SK-N-SH treated with all-trans-retinoic acid at 6 μM for 48 hours (cell line): ENCODE measurements at places on chromosomes 16 and 17.

DNA sequence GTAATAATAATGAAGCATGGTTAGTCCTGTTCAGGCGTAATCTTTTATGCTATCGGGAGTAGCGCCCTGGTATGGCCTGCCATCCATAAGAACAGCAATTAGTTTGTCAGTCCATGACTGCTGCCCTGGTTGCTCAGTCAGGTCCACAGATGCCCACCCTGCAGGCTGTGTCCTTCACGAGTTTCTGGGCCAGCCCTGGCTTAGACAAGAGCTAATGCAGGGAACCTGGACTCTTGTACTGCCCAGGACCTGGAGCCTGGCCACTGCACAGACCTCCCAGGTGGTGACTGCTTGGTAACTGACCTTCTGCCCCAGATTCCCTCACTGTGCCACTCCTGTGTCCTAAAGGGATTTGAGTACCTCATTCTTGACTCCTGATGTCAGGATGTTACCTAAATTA is 161.1 kb upstream of the NOG start:
- no peak; the same call in 2 of the 3 replicates for ATAC-seq

GRCh38 chr17:7750321-7750821 is 32.8 kb downstream of the DNAH2 start:
- peak; percentile 31; the same call in 2 of the 3 replicates for ATAC-seq

- no peak for ATAC-seq
Observed at GRCh38 chr17:44338702-44339101, 6.4 kb upstream of the GRN start.

- ATAC-seq, result peak; percentile 80
Observed at GRCh38 chr17:45852535-45853297, 8.0 kb downstream of the SPPL2C start.

- no peak for ATAC-seq
Observed at GRCh38 chr16:66513111-66513723, 36.7 kb downstream of the TK2 start.

GRCh38 chr17:62787366-62787765 is 20.7 kb downstream of the MARCHF10 start:
- peak; percentile 77 for ATAC-seq

DNA sequence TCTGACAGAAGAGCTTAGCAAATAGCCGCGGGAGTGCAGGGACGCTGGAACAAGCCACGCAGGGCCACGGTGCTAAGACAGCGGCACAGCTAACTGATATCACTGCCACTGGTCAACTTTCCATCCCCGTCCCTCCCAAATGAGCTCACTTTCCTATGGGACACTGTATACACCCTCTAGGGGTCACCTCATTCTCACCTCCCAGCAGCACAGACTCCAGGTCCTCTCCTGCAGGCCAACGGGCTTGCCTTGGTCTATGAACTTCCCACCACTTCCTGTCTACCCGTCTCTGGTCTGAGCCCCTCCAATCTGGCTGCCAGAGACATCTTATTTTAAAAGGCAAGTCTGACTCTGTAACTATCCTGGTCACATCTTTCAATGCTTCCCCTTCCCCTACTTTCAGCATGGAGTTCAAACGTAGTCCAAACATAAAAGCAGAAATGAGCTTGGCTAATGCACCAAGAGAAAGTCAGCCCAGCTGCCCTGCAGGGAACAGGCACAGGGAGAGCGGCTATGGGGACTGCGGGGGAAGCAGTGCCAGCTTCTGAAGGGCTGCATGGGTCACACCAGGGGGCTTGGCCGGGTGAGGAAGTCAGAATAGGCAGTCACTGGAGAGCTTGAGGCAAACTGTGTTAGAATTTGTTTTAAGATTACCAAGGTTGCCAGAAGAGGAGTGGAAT is 26.3 kb upstream of the SLC38A8 start:
- ATAC-seq, result no peak

GRCh38 chr16:66205287-66206231 is 160.9 kb upstream of the CDH5 start:
- ATAC-seq, result no peak
